ENCODE measurements at places on chromosomes 11 and 22.

DNA sequence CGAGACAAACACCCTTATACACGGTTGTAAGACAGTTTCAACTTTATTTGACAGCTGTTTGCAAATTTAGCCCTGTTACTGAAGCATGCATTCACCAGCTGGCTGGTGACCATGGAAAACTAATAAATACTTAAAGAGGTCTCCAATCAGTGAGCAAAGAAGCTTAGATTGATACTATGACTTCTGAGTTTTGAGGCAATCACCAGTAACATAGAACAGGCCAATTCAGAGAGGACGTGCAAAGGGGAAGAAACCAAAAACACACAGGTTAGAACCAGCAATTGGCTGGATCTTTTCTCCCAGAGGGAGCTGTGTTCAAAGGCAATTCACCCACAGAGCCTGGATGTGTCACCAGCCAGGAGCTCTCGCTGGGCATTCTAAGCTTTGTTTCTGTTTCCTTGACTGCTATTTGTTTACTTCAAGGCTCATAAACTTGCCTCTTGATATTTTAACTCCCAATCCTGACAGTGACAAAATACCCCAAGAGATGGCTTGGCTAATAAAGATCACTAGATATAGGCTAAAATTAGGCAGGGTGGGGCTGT is 113.6 kb upstream of the MTMR2 start:
- no peak for DNase-seq

DNA sequence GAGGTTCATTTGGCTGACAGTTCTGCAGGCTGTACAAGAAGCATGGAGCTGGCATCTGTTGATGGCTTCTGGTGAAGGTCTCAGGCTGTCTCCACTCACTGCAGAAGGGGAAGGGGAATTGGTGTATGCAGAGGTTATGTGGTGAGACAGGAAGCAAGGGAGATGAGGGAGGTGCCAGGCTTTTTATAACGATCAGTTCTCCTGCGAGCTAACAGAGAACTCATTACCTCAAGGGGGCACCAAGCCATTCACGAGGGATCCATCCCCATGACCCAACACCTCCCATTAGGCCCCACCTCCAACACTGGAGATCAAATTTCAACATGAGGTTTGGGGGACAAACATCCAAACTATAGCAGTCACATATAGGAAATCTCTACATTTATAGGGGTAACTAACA is 38.7 kb upstream of the E2F8 start:
- DNase-seq: no peak

- DNase-seq: no peak
Measured at GRCh38 chr11:82898241-82898640, 2.0 kb downstream of the PRCP start.

- DNase-seq: no peak
Measured at GRCh38 chr11:3959015-3959902, 103.8 kb downstream of the STIM1 start.

- DNase-seq: no peak
Measured at GRCh38 chr11:71491531-71491930, 35.5 kb upstream of the KRTAP5-7 start.

DNA sequence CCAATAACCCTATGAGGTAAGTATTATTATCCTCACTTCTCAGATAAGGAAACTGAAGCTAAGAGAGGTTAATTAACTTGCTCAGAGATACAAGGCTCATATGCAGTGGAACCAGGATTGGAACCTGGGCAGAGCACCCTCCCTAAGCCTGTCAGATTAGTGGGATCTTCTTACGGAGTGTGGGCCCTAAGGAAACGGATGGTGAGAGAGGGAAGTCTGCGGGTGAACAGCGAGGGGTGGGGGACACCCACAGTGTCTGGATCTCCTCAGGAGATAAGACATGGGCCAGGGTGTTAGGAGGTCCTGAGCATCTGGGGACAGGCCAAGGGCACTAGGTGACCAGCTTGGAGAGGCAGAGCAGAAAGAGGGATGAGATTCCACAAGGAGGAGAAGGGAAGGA is 376.0 kb downstream of the CADM1 start:
- no peak for DNase-seq

- peak; percentile 29 for DNase-seq
Measured at GRCh38 chr11:4181782-4182721, 87.5 kb downstream of the RRM1 start.

DNA sequence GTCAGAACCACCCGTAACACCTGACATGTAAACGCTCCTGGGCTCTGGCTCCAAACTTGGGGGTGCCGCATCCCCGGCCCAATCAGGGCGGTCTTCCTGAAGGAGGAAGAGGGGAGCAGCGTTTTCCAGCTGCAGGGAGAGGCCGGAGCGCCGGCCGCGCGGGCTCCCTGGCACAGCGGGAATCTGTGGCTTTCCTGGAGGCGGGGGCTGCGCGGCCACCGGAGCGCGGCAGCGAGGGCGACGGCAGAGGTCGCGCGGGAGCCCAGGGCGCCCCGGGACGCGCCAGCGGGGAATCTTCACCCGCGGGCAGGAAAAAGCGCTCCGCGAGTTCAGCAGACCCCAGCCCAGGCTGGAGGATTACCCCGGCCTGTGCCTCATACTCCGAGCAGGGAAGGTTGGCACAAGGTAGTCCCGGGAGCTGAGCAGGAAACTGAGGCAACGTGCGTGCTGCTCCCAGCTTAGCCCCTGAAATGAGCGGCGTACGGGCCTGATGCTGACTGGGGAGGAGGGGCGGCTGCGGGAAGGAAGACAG is 600 bp upstream of the ESAM start:
- peak; percentile 80 for DNase-seq

- no peak for DNase-seq
Measured at GRCh38 chr11:67483831-67484665, 1.2 kb downstream of the AIP start.

DNA sequence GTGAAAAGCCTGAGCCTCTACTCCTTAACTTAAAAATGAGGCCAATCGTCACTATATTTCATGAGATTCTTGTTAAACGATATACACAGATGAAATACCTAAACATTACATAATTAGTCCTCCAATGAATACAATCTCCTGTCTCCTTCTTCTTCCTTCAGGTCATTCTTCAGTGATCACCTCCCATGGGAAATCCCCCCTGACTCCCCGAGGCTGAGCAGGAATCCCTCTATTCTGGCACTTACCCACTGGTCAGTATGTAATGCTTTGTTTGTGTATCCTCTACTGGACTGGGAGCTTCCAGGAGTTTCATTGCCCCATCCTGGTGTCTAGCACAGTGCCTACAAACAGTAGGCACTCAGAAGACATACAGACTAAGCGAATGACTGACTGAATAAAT is 52.3 kb downstream of the RAB38 start:
- DNase-seq: no peak

DNA sequence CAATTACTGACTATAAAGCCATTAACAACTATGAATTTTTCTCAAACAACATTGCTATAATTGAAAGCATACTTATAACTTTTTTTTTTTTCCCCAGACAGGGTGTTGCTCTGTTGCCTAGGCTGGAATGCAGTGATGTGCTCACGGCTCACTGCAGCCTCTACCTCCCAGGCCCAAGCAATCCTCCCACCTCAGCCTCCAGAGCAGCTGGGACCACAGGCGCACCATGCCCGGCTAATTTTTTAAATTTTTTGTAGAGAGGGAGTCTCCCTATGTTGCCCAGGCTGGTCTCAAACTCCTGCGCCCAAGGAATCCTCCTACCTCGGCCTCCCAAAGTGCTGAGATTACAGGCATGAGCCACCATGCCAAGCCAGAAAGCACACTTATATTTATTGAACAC is 6.1 kb upstream of the WEE1 start:
- DNase-seq: no peak
